ENCODE measurements at places on chromosomes 13 and 19.

GRCh38 chr13:45315520-45316167 is 25.3 kb downstream of the TPT1 start:
- DNase-seq, result no peak

DNA sequence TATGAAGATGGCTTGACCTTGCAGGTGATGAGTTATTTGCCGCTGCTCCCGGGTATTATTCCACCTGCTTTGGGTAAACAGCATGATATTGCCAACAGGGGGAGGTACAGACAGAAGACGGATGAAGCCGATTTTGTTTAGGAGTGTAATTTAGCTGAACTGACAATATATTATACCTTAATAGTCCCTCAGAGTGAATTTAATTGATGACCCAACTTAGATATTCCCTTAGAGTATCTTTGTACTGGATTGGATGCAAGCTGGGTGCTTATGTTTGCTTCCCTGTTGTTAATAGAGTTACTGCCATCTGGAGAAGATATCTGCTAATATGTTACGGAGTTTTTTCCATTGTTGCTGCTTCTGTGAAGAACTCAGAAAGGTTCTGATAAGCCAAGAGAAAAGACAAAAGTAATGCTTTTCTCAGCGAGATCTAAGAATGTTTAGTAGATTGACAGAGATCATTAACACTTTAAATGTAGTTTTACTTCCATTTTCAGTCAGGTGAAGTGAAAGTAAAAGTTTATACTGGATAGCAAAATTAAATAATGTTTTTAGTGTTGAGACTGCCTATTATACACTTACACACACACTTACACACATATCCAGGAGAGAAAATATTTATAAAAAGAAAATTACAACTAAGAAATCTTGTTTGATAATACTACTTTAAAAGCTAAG is 2220.8 kb upstream of the PCDH20 start:
- DNase-seq, result no peak

GRCh38 chr13:109787135-109787954 is 962 bp upstream of the IRS2 start:
- DNase-seq, result peak; percentile 35

DNA sequence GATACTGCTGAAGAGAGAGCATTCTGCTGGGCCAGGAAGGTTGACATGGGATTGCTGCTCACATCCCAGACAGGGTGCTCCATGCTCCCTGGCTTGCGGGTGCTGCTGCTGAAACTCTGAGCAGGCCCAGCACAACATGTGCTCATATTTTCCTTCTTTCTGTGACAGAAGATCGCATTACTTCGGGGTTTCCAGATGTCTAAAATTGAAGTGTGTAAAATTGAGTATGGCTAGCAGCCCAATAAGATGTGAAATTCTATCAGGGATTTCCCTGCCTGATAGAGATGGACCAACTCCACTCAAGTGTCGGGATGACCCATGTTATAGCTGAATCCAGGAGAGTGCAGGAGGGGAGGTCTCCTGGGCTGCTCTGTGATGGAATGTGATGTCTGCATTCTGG is 55.6 kb upstream of the KL start:
- no peak for DNase-seq

DNA sequence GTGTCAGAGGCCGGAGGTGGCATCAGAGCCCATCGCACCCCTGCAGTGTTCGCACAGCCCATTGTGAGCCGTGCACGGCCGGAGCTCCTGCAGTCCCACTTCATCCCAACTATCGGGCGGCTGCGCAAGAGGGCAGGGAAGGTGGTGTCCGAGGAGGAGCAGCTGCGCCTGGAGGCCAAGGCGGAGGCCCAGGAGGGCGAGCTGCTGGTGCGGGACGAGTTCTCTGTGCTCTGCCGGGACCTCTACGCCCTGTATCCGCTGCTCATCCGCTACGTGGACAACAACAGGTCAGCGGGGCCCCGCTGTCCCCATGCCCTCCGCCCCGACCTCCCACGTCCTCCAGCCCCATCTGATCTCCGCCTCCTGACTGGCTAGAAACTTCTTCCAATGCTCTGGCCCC is 85.7 kb downstream of the RYR1 start:
- no peak for DNase-seq

DNA sequence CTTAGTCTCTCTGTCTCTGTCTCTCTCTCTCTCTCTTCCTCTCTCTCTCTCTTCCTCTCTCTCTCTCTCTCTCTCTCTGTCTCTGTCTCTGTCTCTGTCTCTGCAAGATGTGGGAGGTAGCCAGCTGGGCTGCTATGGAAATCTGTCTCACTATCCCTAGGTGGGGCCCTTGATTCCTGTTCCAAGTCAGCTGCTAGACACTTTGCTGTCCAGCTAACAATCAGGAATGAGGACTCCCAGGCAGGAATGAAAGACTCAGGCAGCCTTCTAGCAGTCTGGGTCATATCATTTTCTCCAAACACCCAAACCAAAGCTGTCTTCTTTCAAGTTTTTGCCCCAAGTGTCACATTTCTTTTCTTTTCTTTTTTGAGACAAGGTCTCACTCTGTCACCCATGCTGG is 23.2 kb downstream of the CATSPERD start:
- no peak for DNase-seq

DNA sequence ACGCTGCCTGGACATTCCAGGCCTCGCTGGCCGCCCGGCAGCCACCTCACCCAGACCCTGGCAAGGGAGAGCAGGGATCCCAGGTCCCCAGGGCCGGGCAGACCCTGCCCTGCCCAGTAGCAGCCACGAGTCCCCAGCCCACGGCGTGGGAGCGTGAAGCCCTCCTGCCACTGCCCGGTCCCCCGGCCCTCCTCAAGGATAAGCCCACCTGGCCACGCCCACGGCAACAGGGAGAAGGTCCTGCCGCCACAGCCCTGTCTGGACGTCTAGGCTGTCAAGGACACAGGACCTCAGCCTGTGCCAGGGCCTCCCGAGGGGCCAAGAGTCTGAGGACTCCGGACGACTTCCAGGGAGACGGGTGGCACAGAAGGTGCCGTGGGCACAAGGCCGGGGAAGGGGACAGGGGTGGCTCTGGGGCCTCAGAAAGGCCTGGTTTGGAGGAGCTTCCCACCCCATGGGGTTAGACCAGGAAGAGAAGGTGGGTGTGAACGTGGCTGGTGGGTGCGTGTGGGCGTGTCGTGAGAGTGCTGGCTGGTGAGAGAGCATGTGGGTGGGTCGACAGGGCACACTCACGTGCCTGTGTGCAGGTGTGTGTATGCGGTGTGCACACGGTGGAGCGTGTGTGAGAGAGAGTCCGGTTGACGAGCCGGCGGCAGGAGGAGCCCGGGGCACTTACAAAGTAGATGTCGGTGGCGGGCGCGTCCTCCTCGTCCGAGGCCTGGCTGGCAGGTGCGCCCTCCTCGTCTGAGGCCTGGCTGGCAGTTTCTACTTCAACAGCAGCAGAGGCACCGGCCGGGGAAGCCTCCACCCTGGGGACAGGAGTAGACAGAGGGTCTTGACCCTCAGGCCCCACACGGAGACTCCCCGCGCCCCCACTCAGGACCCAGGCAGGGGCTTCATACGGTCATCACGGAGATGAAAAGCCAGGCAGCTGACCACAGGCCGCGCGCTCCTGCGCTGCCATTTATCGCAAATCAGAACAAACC is 11.9 kb upstream of the CACTIN start:
- DNase-seq, result no peak

GRCh38 chr13:102839462-102839861 is 6.4 kb upstream of the ERCC5 start:
- DNase-seq, result no peak

- no peak for DNase-seq
These were observed 9.1 kb downstream of the TMEM160 start for GRCh38 chr19:47039239-47039874.

- DNase-seq, result peak; percentile 24
These were observed 21.7 kb downstream of the LILRB4 start for GRCh38 chr19:54684527-54684926.

DNA sequence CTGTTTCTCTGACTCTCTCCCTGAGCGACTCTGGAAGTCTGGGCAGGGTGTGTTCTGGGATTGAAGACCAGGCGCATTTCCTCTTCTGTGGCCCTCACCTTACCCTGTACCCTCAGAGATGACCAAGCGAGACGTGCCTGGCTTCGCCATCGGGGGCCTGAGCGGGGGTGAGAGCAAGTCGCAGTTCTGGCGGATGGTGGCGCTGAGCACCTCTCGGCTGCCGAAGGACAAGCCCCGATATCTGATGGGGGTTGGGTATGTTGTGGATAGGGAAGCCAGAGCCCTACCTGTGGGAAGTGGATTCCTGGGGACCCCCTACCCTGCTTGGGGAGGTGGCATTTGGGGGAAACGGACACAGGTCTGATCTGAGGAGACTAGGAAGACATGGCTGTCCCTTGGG is 5.8 kb upstream of the DNM2 start:
- DNase-seq, result no peak

GRCh38 chr19:4452230-4452990 is 5.2 kb downstream of the UBXN6 start:
- no peak for DNase-seq

DNA sequence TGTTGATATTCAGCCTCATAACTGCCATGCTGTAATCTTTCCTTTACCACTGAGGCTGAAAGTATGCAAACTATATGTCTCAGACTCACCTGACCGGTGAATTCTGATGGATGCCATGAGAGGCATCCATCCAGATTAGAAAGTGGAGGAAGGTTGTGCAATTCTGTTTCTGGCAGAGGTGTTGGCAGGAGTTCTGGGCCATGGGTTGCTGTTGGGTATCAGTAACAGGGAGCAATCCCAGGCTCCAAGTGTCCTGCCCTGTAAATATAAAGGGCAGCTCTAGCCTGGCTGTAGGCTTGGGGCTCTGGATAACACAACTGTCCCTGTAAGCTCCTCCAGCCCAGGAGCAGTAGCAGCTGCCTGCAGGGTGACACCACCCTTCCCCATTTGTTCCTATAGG is 77.4 kb upstream of the ABCC4 start:
- peak; percentile 15 for DNase-seq

DNA sequence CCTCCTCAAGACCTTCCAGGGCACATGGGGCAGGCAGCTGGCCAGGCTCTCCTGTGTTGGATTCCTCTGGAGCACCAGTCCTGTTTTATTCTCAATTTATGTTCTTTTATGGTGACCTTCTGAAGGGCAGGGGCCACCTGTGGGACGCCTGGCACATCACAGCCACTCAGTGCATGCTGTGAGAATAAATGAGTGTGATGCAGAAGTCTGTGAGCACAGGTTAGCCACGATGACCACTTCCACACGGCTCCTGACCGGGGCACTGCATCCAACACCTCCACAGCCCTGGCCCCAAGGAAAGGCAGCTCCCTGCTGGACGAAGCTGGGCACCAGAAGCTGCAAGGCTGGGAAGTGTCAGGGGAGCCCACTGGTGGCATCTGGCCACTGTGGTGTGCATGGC is 122.8 kb downstream of the CRYL1 start:
- DNase-seq, result no peak

DNA sequence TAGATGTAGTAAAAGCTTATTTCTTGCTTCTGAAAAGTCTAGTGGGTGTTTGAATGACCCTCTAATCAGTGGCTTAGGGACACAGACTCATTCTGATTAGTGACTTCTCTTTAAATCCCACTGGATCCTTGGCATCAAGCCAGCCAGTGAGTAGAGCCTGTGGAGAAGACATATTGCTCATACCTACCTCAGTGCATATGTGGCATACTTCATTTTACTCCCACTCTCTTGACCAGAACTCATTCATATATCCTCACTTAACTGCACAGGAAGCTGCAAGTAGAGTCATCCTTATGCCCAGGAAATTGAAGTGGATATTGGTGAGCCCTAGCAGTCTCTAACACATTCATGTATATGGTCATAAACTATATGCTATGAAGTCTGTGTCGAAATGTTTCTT is 148.3 kb downstream of the PDS5B start:
- DNase-seq, result peak; percentile 90

DNA sequence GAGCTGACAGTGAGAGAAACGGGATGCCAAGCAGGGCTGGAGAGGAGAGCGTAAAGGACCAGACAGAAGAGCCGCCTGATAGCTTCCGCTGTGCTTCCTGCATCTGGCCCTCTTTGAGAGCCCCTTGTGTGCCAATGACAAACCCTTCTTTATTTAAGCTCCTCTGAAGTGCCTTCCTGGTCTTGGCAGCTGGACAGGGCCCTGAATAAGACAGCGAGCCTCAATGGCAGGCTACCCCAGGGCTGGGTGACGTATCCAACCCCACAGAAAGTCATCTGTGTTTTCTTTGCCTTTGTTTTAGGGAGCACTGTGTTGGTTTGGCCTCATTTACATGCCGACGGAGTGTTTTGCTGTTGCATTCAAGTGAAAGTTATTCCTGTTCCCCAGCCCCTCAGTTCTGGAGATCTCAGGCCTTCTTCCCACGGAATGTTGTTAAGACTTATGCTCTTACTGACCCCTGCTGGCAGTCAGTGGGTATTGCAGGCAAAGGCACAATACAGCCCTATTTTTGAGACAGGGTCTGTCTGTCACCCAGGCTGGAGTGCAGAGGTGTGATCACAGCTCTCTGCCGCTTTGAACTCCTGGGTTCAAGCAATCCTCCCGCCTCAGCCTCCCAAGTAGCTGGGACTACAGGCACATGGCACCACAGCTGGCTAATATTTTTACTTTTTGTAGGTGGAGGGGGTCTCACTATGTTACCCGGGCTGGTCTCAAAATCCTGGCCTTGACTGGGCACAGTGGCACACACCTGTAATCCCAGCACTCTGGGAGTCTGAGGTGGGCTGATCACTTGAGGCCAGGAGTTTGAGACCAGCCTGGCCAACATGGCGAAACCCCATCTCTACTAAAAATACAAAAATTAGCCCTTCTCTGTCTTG is 16.8 kb downstream of the CCL25 start:
- DNase-seq, result no peak

DNA sequence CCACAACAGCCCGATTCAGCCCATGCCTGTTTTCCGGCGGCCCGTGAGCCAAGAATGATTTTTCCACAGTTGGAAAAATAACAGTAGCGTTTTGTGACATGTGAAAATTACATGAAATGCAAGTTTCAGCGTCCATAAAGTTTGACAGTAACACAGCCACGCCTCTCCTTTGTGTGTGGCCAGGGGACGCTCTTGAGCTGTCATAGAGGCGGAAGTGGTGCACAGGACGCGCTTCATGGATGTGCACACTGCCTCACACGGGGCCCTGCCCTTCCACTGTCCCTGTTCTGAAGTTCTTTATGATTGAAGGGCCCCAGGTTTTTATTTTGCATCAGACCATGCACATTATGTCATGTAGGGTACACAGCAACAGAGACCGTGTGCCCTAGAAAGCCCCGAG is 12.4 kb upstream of the ELAVL1 start:
- DNase-seq, result no peak

DNA sequence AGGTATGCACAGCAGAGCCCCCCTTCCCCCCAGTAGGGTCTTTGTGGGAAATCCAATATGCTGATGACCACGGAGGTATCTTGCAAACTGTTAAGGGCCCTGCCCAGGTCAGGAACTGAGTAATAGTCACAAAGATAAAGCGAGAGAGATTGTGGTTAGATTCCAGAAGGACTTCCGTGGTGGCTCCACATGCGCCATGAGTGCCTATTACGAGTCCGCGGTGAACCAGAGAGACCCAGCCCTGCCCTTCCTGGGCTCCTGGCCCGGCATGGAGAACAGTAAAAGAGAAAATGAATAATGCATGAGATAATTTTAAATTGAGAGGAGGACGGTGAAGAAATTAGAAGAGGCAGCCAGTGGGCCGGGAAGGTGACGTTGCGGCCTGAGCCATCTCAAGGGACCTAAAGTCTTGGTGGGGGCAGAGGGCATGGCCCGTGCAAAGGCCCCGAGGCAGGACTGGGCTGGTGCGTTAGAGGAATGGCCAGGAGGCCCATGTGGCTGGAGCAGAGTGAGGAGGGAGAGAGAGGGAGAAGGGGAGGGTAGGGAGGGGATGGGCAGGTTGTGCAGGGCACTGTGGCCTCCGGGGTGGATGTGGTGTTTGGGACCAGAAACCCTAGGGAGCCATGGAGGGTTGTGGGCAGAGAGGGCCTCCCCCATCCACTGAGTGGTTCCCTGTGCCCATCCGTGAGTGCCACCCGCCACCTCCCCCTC is 46.6 kb upstream of the NFIC start:
- no peak for DNase-seq

GRCh38 chr19:7778081-7778480 is 15.0 kb downstream of the CLEC4M start:
- DNase-seq, result no peak
